Fibroblast of skin of abdomen (primary cell): ENCODE measurements at places on chromosomes 5 and 9.

DNA sequence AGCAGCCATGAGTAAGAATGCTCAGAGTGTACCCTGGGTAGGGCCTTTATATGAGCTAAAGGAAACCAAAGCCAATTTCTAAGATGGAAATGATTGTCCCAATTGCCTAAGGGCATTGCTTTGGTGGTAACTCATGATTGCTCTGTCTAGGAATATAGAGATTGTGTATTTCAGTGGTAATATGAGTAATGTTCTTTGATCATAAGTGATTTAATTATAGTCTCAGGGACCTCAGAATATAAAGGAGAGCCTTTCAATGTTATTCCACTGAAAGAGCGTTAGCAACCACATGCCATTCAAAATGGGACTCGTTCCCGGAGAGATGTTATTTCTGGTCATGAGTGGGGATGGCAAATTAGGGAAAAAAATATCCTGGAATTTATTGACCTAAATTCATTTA, 340.5 kb downstream of the ARHGEF28 start:
- no peak for DNase-seq

- DNase-seq, result no peak
Observed at GRCh38 chr5:75558981-75559632, 47.4 kb downstream of the POLK start.

- no peak for DNase-seq
Observed at GRCh38 chr9:98024702-98025101, 31.8 kb upstream of the NANS start.

DNA sequence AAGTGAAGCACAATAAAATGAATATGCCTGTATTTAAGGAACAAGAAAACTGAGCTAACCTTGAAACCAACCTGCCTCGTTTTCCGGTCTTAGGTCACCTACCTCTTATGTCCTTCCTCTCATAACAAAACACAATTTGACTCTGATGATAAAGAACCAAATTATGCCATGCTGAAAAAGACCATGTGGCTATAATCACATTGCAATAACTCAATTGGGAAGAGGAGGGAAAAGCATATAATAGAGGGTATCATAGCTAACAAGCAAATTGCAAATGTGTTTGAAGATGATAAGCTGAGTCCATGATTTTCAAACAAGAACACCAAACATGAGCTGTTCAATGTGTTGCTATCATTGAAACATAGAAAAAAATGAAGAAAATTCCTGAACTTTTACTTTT, 260.8 kb downstream of the PLK2 start:
- DNase-seq, result no peak

DNA sequence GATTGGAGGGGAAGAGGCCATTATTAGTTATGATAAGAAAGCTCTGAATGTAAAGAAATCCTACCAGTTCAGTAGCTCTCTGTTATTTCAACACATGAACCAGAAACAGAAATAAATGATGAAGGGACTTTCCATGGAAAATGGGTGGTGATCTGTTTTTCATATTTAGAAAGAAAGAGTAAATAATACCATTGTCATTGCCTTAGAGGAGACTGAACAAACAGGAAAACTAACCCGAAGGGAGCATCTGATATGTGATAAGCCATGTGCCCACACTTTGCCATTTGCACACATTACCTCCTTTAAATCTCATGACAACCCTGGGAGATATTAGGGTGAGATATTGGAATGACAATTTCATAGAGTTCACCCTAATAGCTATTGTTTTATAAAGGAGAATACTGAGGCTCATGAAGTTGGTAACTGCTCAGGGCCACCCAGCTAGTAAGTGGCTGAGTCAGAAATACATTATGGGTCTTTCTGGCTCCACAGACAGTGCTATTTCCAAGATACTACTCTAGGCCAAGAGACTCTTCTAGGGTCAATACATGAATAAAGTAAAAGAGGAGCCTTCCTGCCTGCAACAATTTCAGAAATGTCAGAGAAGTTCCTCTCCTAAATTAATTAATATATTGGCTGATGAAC, 111.0 kb upstream of the SLIT3 start:
- peak; percentile 45 for DNase-seq

GRCh38 chr9:105341434-105342146, 97.1 kb downstream of the SLC44A1 start:
- DNase-seq, result peak; percentile 40

DNA sequence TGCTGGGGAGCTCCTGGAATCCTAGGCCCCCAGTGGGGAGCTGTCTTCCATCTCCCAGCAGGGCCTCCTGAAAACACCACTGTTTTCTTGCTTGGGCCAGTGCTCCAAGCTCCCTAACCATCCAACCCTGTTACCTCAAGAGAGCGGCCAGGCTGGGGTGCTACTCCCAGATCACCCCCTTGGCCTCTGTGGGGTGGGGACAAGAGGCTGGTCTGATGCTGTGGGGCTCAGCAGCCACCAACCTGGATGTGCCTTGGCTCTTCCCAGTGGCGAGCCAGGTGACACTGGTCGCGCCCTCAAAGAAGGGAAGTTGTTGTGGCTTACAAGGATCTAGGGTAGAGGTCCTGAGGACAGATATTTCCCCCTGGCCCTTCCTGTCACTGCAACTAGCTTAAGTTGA, 49.0 kb downstream of the SECISBP2 start:
- no peak for DNase-seq

DNA sequence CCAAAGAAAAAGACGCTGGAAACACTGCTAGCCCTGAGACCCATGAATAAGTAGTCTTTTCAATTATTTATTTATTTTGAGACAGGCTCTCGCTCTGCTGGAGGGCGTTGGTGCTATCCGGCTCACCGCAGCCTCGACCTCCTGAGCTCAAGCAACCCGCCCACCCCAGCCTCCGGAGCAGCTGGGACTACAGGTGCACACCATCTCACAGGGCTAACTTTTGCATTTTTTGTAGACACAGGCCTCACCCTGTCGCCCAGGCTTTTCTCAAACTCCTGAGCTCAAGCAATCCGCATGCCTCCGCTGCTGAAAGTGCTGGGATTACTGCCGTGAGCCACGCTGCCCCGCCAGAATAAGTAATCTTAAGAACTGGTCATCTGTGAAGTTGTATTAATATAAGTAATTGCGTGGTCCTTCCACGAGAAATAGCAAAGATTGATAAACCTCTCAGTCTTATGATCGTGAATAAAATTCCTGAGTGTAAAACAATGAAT, 1.6 kb downstream of the ANXA2R start:
- peak; percentile 63 for DNase-seq

- DNase-seq, result peak; percentile 12
Observed at GRCh38 chr5:82765765-82766164, 311.4 kb downstream of the TMEM167A start.

DNA sequence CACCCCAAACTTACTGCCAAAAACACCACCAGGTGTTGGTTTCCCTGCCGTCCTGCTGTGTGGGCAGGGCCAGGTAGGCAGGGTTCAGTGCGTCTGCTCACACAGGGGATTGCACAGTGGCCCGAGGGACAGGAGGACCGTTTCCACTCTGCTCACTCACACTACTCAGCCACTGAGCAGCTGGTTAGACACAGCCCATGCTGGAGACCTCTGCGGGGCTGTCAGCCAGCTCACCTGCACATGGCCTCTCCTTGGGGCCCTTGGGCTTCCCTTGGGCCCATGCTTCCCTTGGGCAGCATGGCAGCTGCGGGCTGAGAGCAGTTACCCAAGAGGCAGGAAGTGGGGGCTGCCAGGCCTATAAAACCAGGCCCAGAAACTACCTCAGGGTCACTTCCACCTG, 79.0 kb downstream of the SYK start:
- no peak for DNase-seq

DNA sequence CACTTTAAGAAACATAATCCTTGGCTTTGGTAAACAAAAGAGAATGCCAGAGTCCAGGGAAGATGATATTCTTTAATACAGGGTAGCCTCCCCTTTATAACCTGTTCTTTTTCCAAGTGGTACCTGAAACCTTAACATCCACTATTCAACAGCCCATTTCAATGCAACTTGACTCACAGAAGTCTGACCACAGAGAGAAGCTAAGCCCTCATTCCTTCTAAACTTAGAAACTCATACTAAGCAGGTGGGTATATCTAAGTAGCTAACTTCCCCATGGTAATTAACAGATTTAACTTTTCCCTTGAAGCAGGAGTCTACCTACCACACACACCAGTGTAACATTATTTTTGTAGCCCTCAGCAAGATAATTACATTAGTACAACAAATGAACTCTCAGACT, 91.9 kb downstream of the CEMIP2 start:
- no peak for DNase-seq

GRCh38 chr5:140075371-140075770, 32.3 kb upstream of the NRG2 start:
- peak; percentile 13 for DNase-seq

DNA sequence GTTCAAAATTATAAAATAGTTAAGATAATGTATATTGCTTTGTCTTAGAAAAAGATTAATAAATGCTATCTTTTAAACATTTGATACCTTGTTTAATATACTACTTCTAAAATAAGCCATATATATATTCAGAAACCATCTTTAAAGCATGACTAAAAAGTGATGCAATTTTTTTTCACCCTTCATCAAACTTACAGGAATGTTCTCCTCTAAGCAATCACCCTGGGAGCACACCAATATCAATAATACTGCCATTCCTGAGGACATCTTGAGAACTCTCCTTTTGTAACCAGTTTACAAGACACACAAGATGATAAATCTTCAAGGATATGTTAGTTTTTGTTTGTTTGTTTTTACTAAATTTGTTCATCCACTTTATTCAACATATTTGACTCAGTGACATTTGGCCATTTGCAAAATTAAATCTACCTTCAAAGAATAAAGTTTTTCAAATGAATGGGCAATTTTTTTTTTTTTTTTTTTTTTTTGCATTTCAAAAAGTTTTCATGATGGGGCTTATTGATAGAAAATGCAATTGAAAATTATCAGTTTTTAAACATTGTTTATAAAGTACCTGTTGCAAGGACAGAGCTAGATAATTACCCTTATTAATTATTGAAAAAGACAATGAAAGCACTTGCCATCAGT, 17.2 kb downstream of the FOXD1 start:
- DNase-seq, result peak; percentile 70

GRCh38 chr9:136119061-136119882, 597 bp upstream of the TMEM250 start:
- DNase-seq, result peak; percentile 19

- peak; percentile 49 for DNase-seq
Observed at GRCh38 chr9:124784509-124784908, 7.6 kb downstream of the OLFML2A start.

DNA sequence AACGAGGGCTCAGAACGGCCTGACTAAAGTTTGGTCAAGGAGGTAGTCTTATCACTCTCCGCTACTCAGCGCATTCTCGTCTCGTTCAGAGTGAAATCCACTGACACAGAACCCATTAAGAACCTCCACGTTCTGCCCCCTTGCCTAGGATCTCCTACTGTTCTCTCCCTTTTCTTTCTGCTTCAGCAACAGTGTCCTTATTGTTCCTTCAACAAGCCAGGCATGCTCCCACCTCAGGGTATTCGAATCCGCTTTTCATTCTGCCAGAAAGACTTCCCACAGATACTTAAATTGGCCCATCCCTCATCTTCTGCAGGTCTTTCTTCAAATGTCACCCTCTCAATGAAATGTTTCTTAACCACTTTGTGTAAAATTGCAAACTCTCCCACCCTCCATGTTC, 4.3 kb upstream of the ZNF354C start:
- no peak for DNase-seq

- DNase-seq, result no peak
Observed at GRCh38 chr5:83055166-83055565, 22.0 kb downstream of the TMEM167A start.

GRCh38 chr5:8410618-8411017, 541.7 kb downstream of the MTRR start:
- no peak for DNase-seq

- no peak for DNase-seq
Observed at GRCh38 chr5:10567121-10567591, 3.3 kb downstream of the ANKRD33B start.

DNA sequence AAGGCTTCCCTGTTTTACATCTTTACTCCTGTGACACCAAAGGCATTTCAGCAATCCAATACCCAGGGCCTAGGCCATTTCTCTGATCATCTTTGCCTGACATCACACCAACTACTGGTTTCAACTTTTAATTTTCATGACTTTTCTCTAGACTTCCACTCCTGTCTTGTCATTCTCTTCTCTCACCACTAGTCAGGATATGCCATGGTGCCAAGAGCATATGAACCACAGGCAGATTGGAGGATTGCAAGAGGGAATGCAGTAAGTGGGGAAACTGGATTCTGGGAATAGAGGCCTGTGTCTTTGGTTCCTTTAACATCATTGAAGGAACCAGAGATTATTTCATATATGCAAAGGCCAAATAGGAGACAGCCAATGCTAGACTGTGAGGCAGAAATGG, 69.3 kb downstream of the ANKRD31 start:
- no peak for DNase-seq

DNA sequence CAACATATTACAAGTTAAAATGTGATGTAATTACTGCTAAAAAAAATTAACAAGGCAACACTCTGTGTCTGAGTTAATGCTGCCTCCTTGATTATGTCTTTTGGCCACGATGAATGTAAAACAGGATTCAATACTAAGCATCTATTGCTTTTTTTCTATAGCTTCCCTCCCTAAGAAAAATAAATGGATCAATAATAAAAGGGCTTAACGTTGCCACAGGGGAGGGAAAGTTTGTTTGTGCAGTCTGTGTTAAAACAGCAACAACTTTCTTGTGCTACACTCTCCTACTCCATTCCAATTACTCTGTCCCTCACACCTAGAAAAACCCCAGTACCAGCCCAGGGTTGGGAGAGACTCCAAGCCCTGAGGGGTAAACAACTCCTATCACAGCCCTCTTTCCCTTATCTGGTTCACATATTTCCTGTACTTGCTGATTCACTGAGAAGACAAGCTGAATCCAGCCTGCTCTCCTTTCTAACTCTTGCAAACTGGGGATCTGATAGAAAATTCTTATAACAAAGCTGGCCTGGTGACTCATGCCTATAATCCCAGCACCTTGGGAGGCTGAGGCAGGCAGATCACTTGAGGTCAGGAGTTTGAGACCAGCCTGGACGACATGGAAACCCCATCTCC, 44.8 kb downstream of the PTPN3 start:
- peak; percentile 32 for DNase-seq

DNA sequence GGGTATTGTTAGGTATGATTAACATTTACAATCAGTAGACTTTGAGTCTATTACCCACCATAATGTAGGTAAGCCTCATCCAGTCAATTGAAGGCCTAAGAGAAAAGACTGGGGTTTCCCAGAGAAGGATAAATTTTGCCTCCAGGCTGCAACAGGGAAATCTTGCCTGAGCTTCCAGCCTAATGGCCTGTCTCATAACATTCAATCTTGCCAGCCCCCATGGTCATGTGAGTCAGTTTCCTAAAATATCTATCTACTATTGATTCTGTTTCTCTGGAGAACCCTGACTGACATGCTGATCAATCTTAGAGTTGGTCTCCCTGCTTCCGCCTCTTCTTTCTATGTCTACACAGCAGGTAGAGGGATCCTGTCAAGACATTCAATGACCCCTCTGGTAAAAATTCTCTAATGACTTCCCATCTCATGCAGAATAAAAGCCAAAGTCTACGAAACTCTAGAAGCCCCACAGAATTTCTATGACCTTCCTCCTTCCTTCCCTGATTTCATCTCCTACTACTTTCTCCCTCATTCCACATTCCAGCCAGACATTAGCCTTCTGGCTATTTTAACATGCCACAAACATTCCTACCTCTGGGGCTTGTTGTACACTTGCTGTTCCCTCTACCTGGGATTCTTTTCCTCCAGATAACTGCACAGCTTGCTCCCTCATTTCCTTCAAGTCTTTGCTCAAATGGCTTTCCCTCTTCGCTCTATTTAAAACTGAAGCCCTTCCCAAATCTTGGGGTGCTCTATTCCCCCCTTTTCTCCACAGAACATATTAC, 60.2 kb downstream of the FBXW11 start:
- DNase-seq, result no peak
